ENCODE measurements at places on chromosomes 12 and 14.

DNA sequence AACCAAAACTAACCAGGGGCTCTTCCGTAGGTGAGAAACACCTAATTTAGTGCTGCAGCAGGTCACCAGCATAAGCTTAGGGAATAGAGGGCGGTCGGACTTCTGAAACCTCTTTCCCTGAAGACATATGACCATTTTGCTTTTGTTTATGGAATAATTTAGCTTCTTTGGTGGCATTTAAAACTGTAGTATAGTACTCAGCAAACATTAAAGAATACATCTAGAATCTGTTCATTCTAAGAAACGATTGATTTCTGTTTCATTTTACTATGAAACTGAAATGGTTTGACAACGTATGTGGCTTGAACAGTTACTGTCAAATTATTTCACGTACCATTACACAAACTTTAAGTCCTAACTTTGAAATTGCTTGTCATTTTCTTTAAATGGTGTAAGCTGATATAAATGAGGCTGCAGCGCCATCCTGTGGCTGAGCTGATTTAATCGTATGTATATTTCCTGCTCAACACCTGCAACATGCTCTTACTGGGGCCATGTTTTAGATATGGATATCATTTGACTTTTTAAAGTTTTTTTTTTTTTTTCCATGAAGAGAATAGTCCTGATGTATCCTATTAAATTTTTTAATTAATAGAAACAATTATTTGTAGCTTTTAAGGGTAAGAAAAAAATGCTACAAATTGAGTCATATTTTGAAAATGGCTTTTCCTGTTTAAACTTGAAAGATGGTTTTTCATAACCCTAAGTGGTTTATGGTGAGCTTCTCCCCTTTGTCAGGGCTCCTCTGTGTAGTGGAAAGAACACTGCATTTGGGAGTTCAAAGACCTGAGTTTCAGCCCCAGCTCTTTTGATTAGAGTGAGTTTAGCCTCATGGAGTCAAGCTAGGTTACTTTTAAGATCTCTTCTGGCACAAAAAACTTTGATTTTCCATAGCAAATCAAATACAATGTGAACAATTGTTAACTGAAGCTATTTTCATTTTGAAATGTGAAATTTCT lies 27.4 kb downstream of the CFAP54 start:
- peak; percentile 86 for DNase-seq

GRCh38 chr12:39622306-39622705 lies 2.7 kb upstream of the ABCD2 start:
- peak; percentile 26 for DNase-seq

DNA sequence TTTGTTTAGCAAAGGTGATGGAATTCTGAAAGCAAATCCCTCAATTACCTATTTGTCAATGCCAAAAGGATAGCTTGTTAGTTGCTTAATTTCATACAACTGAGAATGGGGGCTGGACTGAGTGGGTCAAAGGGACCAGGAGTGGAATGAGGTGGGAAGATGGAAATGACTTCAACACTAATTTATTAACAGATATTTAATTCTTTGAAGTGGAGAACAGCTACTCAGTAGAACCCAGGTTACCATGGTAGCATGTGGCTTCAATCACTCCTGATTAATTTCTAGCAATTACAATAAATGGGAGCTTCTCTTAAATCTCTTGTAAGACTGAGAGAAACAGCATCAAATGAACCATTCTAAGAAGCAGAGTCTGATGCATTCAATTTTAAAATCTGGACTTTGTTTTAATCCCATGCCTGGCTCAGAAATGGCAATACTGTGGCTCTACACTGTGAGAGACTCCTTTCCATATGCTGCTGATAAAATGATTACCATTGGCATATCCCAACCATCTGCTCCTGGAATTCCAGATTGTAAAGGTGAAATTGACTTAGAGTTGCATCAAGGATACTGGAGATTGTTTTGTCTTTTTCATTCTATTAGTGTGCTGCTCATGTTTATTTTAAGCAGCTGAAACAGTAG lies 607.8 kb downstream of the SNAPC1 start:
- DNase-seq: no peak

DNA sequence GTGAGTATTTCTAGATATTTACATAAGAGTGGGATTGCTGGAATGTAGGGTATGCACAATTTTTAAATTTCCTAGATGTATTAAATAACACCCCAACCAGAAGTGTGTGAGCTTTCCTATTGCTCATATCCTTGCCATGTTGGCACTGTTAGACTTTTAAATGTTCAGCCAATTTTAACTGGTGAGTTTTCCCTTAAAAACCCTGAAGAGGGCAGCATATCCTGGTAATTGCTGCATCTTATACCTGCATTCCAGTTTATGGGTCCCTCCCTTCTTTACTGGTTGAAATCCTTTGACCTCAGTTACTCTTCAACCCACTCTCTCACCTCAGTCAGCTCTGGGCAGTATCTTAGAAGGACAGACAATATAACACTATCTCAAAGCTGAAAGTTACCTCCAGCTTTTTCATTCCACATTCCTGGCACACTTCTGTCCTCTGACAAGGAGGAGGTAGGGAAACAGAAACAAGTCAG lies 270.6 kb downstream of the PAWR start:
- DNase-seq: no peak

DNA sequence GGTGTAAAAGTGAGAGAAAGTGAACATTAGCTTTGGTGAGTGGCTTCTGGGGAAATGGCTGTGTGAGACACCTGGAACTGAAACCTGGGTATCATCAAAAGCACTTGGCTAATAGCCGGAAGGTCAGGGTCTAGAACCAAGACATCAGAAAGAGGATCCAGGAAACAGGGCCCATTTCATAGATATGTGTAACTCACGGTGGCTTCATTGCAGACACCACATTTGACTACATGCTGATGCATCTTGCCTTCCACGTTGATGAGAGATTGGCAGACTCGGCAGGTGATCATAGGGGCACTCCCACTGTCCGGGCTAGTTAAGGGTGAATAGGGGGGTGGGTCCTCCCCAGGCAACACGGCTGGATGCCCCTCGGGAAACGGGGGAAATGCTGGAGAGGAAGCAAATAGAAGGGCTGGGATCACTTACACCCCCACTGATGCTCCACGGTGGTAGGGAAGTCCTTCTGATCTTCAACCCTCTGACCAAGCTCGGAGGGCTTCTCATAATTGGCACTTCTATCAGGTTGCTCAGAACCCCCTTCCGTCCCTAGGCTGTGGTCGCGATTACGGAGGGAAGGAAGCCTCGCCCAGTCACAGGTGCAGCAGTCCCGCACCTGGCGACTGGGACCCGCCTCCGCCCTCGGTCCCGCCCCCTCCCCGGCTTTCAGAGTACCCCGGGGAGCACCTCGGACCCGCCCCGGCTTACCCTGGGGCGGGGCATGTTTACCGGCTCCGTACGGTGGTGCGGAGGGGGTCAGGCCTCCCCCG lies 593 bp downstream of the PIP4P1 start:
- peak; percentile 57 for DNase-seq

- DNase-seq: no peak
These were observed 753.3 kb downstream of the SLC6A15 start for GRCh38 chr12:84159260-84159659.

GRCh38 chr14:95425369-95426115 lies 90.9 kb downstream of the SYNE3 start:
- DNase-seq: no peak

- no peak for DNase-seq
These were observed 259.3 kb downstream of the ADAMTS20 start for GRCh38 chr12:43292699-43293098.

GRCh38 chr14:64388533-64389285 lies 556 bp downstream of the MTHFD1 start:
- peak; percentile 8 for DNase-seq

DNA sequence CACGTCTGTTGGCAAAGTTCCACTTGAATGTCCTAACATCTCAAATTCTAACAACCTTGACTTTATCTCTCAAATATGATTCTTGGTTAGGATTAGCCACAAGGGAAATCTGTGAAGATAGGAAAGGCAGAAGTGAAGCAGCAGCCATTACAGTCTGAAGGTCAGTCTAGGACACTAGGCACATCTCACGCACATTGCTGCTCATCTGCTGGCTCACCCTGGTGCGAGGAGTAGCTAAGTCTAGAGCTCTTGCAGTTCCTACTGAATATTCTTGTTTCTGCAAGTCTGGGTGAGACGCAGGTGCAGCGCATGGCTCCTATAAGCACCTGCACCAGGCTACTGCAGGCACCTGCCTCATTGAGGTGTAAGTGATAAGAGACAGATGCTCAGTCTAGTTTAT lies 6.4 kb upstream of the SLC25A3 start:
- DNase-seq: no peak

GRCh38 chr12:100127766-100128511 lies 14.7 kb downstream of the BLTP3B start:
- DNase-seq: peak; percentile 13

- no peak for DNase-seq
These were observed 178.2 kb downstream of the AKAP6 start for GRCh38 chr14:32507029-32507984.

DNA sequence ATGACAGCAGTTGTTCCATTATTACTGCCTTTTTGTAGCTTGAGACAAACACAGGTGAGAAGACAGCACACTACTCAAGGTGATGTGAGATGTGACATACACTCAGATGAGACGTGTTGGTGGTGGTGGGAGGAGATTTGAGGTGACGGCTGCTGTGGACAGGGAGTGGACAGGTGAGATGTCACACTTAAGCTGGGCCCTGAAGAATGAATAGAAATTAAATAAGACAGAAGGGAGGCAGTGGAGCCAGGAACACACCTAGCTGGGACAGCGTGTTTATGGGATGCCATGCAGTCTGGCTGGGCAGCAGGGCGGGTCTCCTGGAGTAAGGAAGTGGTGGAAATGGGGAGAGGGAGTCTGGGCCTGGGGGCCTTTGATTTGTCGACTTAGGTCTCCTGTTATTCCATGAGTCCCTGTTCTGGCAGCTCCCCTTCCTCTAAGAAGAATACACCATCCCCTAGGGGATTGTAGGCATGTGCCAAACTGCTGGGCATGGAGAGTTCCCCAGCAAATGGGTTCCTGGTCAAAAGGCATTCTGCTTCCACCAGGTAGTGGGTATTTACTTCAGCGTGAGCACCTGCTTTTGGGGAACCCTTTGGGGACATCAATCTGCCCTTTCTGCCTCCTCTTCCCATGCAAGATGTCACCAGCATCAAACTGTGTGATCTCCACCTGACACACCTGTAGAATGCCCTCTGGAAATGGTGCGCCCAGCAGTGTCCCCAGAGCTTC lies 71.2 kb upstream of the ESRRB start:
- DNase-seq: no peak

- no peak for DNase-seq
These were observed 25.0 kb downstream of the KIF21A start for GRCh38 chr12:39417916-39418315.

DNA sequence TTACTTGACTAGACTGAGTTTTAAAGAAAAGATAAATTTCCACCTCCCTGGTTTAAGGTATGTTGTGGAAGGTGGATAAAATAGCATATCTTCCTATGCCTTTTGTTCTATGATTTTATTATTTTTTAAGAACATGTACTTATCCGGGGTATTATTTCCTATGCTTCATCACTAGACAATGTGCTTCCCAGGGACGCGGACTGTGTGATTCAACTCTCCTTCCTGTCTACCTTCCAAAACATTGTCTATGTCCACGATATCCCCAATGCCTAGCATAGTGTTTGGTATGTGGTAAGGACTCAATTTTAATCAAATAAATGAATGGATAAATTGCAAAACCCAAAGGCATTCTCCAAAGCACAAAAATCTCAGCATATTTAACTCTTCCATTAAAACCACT lies 8.3 kb upstream of the CCND2 start:
- DNase-seq: no peak

GRCh38 chr12:130537051-130537450 lies 179.0 kb downstream of the RIMBP2 start:
- no peak for DNase-seq

- peak; percentile 49 for DNase-seq
These were observed 7.7 kb downstream of the DAZAP2 start for GRCh38 chr12:51246254-51246853.

DNA sequence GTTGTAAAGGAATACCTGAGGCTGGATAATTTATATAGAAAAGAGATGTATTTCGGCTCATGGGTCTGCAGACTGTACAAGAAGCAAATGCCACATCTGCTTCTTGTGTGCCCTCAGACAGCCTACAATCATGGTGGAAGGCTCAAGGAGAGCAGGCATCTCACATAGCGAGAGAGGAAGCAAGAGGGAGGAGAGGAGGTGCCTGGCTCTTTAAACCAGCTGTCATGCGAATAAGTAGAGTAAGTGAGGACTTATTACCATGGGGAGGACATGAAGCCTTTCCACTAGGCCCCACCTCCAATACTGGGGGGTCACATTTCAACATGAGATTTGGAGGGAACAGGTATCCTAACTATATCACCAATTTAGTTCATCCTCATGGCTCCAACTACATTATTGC lies 118.7 kb downstream of the ACSS3 start:
- DNase-seq: no peak

DNA sequence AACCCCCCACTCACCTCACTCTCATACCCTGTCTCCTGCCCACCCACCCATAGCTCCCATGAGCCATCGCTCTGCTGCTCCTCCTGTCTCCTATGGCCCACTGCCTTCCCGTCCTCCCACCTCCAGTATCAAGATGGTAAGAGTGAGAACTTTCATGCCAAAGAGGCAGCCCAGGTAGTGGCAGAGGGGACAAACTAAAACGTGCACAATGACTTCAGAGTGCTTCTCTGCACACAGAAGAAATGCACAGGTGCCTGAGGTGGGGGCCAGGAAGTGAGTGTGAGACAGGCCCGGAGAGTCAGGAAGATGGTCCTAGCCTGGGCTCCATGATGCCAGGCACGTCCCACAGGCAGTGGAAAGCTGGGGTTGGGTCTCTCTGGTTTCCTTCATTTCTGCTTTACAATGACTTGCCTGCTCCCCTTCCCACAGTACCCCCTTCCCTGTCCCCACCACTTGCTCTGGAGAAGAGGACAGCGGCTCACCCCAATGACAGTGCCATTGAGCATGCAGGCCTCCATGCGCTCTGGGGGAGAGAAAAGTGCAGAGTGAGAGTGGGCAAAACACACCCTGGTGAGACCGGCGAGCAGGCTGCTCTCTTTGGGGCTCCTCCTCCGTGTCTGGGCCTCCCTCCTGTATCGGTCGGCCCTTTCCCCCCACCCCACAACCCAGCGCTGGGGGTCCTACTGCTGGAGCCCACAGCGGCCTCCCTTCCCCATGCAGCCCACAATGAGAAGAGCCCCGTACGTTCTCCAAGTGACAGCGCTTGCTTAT lies 22.8 kb upstream of the ANO2 start:
- no peak for DNase-seq

- no peak for DNase-seq
These were observed 262.1 kb downstream of the FBXL14 start for GRCh38 chr12:1332327-1332726.

- no peak for DNase-seq
These were observed 238.8 kb downstream of the GXYLT1 start for GRCh38 chr12:41905759-41906297.

Data from CD4-positive, alpha-beta T cell treated with Interleukin-4 for 4 hours (primary cell).